ENCODE measurements at places on chromosomes 2 and 18.

DNA sequence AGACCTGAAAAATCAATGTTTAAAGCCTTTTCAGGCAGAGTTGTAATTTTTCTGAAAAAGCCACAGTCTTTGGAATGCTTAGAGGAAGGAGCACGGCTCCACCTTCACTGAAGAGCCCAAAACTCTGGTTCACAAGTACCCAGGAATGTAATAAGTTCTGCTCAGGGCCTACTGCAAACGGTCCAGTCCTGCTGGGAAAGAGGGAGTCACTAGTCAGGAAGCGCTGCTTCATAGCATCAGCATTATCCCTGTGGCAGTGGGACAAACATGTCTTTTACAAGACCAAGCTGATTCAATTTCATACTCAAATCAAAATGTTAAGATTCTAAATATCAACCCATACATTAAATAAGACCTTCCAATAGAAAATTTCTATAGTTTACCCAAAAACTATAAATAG is 152.9 kb upstream of the PGAP1 start:
- no peak for DNase-seq

GRCh38 chr2:65691816-65692215 is 259.4 kb upstream of the SPRED2 start:
- no peak for DNase-seq

- no peak for DNase-seq
Measured at GRCh38 chr2:52465287-52465686, 1302.3 kb upstream of the CHAC2 start.

DNA sequence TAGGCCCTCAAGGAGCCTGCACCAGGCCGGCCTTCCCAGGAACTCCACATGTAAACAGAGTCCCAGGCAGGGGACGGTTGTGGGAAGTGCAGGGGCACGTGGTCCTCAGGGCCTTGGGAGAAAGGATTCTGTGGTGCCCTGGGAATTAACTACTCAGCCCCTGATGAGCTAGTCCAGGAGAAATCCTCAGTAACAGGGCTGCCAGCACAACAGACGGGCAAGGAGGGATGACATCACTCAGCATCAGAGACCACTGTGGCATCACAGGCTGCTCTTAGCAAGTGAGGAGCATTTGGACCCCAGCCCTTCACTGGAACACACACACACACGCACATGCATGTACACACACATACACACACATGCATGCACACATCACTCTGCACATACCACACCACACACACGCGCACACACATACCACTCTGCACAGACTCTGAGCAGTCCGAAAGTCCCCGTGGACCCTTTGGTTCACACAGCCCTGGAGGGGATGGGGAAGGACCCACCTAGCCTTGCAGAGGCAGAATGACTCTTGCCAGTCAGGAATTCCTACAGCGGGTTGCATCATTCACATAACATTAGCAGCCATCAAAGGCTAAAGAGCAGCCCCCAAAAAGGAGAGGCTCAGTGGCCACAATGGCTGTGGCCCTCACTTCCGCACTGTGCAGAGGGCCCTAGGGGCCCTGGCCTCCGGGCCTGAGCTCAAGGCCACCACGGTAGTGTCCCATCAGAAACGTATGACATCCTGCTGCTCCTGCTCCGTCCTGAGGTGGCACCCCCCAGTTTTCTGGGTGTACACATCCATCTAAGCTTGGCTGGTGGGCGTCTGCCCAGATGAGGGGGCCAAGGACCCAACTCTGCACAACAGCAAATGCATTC is 1.9 kb upstream of the NMUR1 start:
- no peak for DNase-seq

- DNase-seq = no peak
Measured at GRCh38 chr2:18133310-18133709, 254.8 kb downstream of the KCNS3 start.

GRCh38 chr18:58893388-58894099 is 28.9 kb downstream of the ZNF532 start:
- no peak for DNase-seq

GRCh38 chr18:8328126-8328525 is 281.1 kb upstream of the RAB12 start:
- DNase-seq = no peak

DNA sequence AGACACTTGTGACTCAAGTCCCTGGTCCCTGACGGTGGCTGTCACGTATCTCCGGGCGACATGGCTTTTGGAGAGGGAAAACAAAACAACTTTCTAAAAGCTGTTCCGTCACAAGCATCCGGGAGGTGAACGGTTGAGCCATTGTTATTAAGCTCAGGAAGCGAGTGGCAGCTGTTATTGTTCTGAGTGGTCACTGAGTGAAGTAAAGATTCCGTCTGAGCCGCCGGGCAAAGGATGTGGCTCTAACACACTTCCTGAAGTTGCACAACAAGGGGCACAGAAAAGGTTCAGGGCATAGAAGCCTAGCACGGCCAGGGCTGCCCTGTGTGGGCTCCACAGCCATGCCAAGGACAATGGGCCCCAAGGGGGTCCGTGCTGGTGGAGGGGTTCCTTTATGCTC is 24.3 kb downstream of the INPP5D start:
- DNase-seq = no peak

DNA sequence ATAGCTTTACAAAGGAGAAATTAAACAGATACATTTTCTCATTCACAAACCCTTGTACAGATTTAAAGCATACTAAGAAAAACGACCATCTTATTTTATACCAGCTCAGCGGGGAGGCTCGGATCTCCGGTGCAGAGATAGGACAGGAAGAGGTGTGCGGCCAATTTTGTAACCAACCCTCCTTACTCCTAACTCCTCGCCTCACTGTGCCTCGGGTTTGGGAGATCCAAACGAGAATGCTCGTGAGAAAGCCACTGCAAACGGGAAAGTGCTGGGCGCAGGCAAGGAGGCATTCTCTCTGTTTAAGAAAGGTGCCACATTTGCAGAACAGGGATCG is 1.2 kb downstream of the KDSR start:
- no peak for DNase-seq

DNA sequence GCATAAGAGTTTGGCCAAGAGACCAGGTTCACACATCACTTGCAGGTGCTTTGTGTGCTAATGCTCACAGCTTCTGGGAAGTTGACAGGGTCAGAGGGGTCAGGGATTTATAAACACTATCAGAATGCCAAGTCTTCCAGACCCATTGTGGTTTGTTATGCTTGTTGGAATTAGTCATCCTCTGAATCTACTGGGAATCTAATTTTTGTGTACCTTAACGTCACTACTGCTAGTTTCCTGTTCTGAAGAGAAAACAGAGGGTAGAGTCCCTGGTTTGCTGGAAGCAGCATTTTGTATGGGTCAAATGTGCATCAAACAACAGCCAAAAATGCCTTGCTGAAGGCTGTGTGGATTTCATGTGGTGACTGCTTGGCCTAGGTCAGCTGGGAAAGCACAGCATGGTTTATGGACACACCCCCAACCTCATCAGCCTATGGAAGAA is 33.3 kb downstream of the ANTXR1 start:
- no peak for DNase-seq

DNA sequence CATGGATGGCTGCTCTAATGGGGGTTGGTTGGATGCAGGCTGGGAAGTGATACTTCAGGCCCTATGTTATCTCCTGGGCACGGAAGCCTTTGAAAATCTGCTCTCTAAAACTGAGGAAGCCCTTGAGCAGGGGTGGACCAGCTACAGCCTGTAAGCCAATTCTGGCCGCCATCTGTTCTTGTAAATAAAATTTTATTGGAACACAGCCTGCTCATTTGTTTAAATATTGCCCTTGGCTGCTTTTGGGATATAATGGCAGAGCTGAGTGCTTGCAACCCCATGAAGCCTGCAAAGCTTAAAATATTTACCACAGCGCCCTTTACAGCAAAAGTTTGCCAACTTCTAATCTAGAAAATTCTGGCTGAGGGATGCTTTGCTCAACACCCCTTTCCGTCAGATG is 11.9 kb upstream of the IGFBP2 start:
- no peak for DNase-seq

DNA sequence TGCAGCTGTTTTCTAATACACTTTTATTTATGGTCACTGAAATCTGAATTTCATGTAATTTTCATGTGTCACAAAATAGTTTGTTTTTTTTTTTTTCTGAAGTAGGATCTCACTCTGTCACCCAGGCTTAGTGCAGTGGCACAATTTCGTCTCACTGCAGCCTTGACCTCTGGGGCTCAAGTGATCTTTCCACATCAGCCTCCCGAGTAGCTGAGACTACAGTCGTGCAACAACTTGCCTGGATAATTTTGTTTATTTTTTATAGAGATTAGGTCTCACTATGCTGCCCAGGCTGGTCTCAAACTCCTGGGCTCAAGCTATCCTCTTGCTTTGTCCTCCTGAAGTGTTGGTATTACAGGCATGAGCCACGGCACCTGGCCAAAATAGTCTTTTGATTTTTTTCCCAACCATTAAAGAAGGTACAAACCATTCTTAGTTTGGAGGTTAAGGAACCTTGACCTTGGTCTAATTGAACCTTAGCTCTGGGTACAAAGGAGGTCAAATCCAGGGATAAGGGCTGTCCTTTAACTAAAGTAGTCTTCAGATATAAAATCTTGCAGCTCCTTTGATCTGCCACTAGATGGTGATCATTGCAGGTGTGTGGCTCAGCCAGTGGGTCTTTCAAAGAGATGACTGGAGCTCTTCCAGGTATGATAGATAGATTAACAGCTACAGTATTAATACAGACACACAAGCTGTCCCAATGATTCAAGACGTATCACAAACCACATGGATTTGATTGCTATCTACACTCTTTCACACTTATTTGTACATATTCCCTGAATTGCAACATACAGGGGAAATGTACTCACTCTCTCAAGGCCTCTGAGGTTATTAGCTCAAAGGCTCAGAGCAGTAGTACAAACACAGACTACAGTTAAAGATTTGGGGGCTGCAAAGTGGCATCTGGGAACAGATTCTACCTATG is 4.7 kb upstream of the KRCC1 start:
- DNase-seq = no peak
